Aorta (tissue), 5 donors: ENCODE measurements at places on chromosomes 4 and X.
A peak's percentile ranks its signal among the peaks of the same experiment; 100 is the strongest.

DNA sequence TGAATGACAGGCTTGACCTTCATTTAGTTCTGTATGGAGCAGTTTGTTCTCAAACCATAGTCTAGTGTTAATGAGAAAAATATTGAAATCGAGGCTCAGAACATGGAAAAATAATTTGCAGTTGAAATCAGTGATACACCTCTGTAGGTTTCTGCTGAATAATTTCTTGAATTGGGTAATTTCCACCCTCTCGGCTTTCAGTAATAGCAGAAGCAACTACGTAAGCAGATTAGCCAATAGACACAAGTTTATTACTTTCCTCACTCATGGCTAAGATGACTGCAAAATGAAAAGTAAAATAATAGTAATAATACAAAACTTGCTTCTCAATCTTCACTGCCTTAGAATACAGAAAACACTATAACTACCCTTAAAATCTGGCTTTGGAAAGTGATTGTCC lies 46.0 kb downstream of the USP38 start:
- DNase-seq = no peak

GRCh38 chr4:186666750-186667149 lies 56.9 kb downstream of the FAT1 start:
- no peak for DNase-seq

- no peak for DNase-seq
These were observed 57.4 kb downstream of the RAPGEF2 start for GRCh38 chr4:159160242-159160641.

DNA sequence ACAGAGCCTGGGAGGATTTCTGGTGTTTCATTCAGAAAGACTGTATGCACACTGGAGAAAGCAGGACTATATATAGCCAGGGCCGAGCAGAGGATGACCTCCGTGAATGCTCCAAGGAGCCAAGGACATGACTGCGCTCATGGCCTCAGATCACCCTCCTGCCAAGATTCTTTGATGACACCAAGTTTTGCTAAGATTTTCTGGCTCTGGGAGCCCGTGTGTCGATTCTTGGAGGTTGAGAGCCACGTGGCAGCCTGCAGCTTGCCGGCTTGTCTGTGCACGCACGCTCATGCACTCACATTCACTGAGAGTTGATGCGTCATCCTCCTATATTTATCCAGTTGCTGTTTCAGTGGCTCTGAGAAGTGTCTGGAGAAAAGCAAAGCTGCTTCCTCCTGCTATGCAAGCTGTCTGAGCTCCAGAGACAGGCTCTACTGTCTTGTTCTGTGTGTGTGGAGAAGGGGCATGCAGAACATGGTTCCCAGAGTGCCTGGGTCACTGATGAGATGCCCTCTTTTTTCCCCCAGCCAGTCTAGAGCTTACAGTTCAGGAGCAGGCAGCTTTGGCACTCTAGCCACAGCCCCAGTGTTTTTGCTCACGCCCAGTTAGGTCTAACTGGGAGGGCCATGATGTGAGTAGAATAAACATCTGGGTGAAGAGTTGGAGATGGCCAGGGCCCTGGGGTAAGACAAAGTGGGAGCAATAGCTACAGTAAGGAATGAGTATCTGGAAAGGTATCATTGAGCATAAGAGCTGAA lies 64.9 kb upstream of the SCOC start:
- peak; percentile 90 for DNase-seq

GRCh38 chr4:85491527-85491926 lies 16.6 kb downstream of the ARHGAP24 start:
- no peak for DNase-seq

- DNase-seq = no peak
These were observed 28.2 kb downstream of the ANXA5 start for GRCh38 chr4:121668368-121669162.

- no peak for DNase-seq
These were observed 47.3 kb upstream of the DOCK11 start for GRCh38 chrX:118448273-118448783.

DNA sequence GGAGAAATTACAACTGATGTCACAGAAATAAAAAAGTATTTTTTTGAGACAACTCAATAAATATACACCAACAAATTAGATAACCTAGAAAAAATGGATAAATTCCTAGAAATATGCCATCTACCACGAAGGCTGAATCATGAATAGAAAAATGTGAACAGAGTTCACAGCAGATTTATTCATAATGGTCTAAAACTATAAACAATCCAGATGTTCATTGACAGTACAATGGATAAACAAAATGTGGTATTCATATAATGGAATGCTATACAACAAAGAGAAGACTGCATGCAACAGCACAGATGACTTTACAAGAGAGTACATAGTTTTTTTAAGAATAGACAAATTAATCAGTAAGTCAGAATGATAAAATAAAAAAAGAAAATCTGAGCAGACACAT lies 55.2 kb downstream of the CLOCK start:
- DNase-seq = no peak

DNA sequence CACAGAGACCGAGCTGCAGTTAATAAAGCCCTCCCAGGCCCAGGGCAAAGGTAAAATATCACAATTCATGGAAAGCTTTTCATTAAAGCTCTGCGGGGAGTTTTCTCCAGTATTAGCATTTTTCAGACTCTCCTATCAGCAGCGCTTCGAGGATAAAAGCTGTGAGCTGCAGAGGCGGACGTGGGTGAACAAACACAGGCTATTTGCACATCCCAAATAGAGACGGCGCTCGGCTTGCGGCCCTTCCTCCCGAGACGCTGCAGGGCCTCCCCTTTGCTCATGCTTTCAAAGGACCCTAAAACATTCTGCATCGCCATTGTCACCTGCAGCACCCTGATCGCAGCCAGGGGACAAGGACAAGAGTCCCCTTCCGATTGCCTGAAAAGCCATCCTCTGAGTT lies 97.3 kb downstream of the SORCS2 start:
- no peak for DNase-seq

DNA sequence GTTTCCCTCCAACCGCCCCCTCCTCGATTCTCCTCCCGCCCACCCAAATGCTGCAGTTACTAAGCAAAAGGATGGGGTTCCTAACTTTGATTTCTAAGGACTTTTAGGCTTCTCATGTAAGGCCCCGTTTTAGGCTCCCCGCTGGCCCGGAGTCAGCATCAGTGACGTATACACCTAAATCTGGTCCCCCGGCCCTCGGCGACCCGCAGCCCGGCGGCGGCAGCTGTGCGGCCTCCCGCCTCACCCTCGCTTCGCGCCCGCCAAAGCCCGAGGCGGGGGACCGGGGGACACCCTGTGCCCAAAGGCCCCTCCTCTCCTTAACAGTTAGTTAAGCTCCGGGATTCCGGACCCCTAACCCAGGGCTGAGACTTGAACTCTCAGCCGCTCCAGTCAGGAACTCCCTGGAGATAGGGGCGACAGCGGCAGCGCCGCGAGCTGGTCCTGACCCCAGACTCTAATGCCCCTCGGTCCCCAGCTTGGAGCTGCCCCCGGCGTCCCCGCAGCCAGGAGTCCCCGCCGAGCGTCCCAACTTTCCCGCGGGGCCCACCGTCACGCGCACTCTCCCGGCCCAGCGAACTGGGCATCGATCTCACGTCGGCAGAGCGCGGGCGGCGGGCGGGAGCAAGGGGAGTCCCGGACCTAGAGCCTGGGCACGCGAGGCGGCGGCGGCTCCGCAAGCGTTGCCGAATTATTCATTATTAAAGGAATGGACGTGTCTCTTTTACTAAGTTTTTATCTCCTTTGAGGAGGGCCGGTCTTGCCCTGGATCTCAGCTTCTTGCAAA lies 1.5 kb upstream of the NR3C2 start:
- DNase-seq = peak; percentile 58

GRCh38 chr4:12724510-12724909 lies 759.6 kb downstream of the RAB28 start:
- DNase-seq = no peak
